ENCODE measurements at places on chromosomes 13 and 19.
A peak's percentile ranks its signal among the peaks of the same experiment; 100 is the strongest.

DNA sequence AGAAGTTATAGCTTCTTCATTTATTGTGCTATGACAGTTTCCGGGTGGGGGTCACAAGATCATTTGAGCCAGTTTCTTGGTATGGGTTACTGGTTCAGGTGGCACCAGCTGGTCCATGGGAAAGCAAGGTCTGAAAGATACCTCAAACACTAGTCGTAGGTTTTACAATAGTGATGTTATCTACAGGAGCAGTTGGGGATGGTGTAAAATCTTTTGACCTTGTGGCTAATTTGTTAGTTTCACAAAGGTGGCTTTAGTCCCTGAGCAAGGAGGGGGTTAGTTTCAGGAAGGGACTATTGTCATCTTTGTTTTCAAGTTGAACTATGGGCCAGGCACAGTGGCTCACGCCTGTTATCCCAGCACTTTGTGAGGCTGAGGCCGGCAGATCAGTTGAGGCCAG lies 24.6 kb downstream of the CHST8 start:
- no peak for DNase-seq

- DNase-seq, result peak; percentile 5
Measured at GRCh38 chr13:42394361-42394708, 122.4 kb downstream of the AKAP11 start.

GRCh38 chr19:39379865-39380396 lies 11.0 kb downstream of the PAF1 start:
- DNase-seq, result no peak

DNA sequence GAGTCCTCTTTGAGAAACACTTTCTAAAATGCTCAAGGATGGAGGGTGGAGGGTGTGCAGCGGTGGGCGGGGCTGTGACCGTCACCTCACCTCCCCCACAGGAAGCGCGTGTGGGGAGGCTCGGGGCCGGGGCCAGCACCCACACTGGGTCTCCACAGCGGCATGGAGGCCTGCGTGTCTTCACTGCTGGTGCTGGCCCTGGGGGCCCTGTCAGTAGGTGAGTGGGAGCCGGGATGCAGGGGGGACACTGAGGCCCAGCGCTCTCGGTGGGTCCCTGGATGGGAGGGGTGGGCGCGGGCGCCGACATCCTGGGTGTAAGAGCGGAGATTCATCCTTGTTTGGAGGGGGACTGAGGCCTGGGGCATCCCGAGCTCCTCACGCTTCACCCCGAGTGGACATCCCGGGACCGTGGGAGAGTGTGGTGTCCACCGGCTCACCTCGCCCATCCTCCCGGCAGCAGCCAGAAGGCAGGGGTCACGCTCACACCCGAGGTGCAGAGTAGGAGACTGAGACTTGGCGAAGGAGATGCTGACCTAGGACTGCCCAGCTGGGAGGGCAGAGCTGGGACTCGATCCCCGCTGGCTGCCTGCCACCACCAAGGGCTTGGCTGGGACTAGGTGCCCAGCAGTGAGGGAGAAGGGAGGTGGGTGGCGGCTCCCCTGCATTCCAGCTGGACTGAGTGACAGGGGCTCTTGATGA lies at the start of gene GZMM:
GZMM (plus strand) TSS at position 144 of the 699 bp plus-strand sequence; CDS start at position 163, 19 bp downstream.
- DNase-seq, result peak; percentile 87

DNA sequence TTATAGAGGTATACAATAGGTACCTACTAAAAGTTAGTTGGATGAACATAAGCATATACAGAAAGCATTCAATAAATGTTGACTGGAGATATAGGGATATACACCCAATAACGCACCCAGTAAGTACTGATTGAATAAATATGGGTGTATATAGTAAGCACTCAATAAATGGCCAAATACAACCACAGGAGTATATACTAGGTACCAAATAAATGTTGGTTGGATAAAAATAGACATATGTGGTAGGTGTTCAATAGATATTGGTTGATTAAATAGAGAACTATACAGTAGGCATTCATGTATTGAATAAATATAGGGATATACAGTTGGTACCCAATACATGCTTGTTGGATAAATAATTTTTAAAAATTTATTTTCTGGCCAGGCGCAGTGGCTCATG lies 9.4 kb downstream of the ANGPTL8 start:
- DNase-seq, result no peak

GRCh38 chr13:75299246-75299645 lies 182.7 kb downstream of the TBC1D4 start:
- no peak for DNase-seq

- DNase-seq, result no peak
Measured at GRCh38 chr13:64674126-64674525, 2556.0 kb downstream of the PCDH9 start.

GRCh38 chr13:52377898-52378297 lies 28.1 kb downstream of the THSD1 start:
- no peak for DNase-seq

- DNase-seq, result no peak
Measured at GRCh38 chr19:7676854-7677253, at the start of gene MCEMP1. MCEMP1 (plus strand) TSS chr19:7677090; CDS start chr19:7677121, 31 bp downstream.
